ENCODE measurements at places on chromosomes 16 and 17.

- DNase-seq = no peak
These were observed 8.9 kb upstream of the C16orf74 start for GRCh38 chr16:85759631-85760419.

GRCh38 chr16:57516176-57516725 is 20.1 kb downstream of the CCDC102A start:
- DNase-seq = no peak

DNA sequence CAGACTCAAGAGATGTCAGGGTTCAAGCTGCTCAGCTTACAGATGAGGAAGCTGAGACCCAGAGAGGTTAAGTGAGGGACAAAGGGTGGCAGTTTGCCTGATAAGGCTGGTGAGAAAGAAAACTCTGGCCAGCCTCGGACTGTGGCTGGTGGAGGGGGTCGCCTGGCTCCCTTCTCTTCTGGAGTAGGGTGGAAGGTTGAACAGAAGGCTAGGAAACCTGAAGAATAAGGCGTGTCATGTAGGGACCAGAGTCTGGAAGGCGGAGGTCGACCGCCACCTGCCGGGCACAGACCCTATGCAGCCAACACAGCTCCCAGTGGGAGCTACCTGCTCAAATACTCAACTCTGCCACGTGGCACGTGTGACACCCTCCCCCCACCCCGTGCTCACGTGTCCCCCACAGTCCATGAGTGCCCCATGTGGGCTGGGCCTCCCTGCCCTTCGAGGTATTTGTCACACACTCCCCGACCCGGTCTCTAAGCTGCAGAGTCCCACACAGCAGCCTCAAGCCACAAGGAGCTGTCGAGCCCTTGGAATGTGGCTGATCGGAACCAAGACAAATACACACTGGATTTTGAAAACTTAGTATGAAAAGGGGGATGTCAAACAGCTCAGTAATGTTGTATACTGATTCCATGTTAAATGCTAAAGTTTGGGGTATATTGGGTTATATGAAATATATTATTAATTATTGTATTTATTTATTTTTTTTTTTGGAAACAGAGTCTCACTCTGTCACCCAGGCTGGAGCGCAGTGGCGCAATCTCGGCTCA is 11.8 kb downstream of the HID1 start:
- no peak for DNase-seq

DNA sequence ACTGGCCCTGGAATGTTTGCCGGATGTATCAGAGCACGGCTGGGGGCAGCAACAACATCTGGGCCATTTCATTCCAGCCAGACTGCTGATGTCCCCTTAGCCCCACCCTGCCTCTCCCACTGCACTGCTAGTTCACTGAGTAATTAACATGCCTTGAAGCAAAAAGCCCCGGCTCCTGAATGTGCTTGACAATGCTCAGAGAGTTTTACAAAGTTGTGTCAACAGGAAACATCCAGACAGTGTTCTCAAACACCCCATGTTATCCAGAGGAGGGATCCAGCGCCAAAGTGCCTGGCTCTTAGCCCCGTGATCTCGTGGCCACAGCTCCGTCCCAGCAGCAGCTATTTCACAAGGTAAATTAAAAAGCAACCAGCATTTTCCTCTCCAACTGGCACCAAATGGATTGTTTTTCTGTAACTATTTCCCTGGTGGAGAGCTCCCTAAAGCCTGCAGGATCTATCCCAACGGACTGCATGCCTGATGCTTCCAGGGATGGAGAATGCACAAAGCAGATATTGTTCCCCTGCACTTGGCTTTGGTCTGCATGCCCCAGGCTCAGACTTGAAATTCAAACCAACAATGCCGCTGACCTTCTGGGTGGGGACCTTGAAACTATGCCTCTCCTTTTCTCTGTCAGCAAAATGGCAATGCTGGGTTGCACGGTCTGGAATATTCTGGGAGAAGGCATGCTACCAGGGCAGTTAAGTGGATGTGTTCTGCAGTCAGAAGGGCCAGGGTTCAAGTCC is 115.6 kb upstream of the CDH5 start:
- DNase-seq = no peak

GRCh38 chr16:63806794-63807506 is 1314.9 kb downstream of the CDH11 start:
- no peak for DNase-seq

DNA sequence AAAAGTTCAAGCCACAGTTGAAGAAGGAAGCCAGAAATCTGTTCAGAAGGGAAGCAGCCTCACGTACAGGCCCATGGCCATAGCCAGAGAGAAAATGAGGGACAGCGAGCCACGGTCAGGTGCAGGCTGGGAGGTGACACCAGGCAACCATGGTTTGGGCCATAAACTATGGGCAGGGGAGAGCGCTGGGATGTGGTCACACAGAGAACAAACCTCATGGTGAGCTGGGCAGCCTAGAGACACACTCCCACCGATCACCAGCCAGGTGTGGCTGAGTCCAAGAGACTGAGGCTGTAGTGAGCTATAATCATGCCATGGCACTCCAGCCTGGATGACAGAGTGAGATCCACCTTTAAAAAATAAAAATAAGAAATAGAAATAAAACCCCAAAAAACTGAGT is 76.5 kb downstream of the NETO2 start:
- DNase-seq = no peak

GRCh38 chr17:78185981-78186691 is 716 bp downstream of the TK1 start:
- DNase-seq = no peak

- DNase-seq = no peak
These were observed 29.4 kb downstream of the CHD9 start for GRCh38 chr16:53084141-53084541.

GRCh38 chr17:64125937-64126336 is 4.0 kb downstream of the ERN1 start:
- no peak for DNase-seq
